ENCODE measurements at places on chromosomes 6 and 20. TPM values are rescaled to one million over a fixed set of nuclear protein-coding genes. Genes with fewer than 3 reads are reported as not detected.

GRCh38 chr6:125906158-125906998, 50.2 kb upstream of the HINT3 start:
- no peaks in the 10 kb centered on the region for H3K36me3 ChIP-seq
- no peaks in the 10 kb centered on the region for H3K27me3 ChIP-seq
- no peak overlapping the region for H3K4me3 ChIP-seq
- DNase-seq, result peak; percentile 45
- H3K4me1 ChIP-seq, result peaks cover 15% of the 10 kb centered on the region

DNA sequence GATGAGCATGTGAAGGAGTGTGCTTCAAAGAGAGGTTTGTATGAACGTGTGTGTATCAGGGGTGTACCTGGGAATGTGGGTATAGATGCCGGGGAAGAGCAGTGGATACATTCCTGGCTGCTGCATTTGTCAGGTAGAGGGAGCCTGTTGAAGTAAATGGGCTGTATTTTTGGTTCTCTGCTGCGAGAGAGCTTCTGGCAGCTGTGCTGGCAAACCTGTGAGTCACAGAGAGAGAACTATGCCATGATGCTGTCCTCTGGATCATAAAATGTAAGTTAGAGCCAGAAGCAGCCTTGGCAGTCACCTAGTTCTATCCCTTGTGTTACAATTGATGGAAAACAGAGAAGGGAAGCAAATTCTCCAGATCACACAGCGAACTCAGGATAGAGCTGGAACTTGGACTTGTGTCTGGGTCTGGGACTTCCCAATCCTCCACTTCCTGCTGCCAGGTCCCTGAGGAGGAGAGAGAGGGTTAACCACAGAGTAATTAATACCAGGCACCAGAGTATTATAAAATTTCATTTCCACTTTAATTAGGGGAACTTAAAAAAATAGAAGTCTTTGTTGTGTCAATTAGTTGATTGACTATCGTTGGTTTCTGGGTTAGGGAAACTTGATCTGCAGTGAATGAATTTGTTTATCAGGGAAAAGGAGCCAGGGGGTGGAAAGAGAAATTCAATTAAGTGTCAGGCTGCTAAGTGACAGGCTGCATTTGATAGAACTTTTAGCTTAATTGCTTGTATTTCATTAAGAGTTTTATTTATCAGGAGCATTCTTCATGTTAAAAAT, 41.1 kb upstream of the GTSF1L start:
- no peaks in the 10 kb centered on the region for H3K36me3 ChIP-seq
- no peaks in the 10 kb centered on the region for H3K4me1 ChIP-seq
- no peak overlapping the region for H3K4me3 ChIP-seq
- no peak overlapping the region for H3K27ac ChIP-seq
- no peak for DNase-seq
- no peaks in the 10 kb centered on the region for H3K27me3 ChIP-seq

DNA sequence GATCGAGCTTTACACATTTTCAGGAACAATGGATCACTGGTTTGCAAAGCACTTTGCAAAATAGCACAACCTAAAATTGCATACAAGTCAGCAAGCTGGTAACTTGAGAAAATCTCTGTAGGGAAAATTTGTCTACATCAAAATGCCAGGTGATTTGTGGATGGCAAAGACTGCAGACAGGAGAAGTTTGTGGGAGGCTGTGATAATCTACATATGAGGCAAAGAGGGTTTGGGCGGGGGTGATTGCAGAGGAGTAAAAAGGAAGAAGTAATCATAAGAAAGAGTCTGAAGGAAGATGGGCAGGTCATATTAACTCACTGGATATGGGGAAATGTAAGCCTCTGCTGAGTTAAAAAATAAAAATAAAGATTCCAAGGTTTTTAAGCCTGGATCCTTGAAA, 166.3 kb upstream of the STXBP5 start:
- no peaks in the 10 kb centered on the region for H3K27me3 ChIP-seq
- H3K4me1 ChIP-seq, result no peaks in the 10 kb centered on the region
- no peak for DNase-seq
- H3K27ac ChIP-seq, result no peak overlapping the region

DNA sequence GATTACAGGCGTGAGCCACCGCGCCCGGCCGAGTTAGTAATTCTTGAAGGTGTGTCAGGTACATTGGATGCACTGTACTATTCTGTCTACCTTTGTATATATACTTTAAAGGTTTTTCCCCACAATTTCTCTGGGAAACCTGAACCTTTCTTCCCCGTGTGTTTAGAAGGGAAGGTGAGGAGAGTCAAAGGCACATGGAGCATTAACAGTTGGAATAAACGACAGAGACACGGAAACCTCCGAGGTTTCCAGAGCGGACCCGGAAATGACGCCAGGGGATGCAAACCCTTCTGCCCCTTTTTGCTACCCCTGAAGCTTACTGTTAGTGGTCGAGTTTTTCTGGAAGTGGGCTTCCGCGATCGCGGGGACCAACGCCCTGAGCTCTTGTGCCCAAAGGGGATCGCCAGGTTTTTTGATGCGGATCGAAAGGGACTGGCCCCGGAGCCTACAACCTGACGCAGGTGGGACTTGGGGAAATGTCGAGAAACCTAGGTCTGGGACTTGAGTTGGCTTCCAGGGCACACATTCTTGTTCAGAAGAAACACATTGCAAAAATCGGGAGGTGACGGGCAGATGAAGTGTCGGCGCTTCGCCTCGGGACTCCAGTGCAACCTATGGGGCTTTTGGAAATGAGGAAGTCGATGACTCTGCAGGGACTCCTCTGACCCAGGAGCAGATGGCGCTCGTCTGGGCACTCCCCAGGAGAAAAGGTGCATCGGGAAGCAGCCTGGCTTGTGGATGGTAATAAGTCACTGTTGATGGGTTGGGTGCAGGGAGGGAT, 218.2 kb downstream of the OR2B2 start:
- H3K36me3 ChIP-seq, result no peaks in the 10 kb centered on the region
- no peaks in the 10 kb centered on the region for H3K4me1 ChIP-seq
- no peak overlapping the region for H3K27ac ChIP-seq
- no peaks in the 10 kb centered on the region for H3K27me3 ChIP-seq
- DNase-seq, result no peak
- H3K4me3 ChIP-seq, result peak overlapping the region; percentile 56

GRCh38 chr6:57434944-57435343, 117.5 kb downstream of the PRIM2 start:
- H3K36me3 ChIP-seq, result no peaks in the 10 kb centered on the region
- peaks cover 14% of the 10 kb centered on the region for H3K4me1 ChIP-seq
- no peak overlapping the region for H3K27ac ChIP-seq
- no peak overlapping the region for H3K4me3 ChIP-seq
- no peaks in the 10 kb centered on the region for H3K27me3 ChIP-seq
- DNase-seq, result no peak

DNA sequence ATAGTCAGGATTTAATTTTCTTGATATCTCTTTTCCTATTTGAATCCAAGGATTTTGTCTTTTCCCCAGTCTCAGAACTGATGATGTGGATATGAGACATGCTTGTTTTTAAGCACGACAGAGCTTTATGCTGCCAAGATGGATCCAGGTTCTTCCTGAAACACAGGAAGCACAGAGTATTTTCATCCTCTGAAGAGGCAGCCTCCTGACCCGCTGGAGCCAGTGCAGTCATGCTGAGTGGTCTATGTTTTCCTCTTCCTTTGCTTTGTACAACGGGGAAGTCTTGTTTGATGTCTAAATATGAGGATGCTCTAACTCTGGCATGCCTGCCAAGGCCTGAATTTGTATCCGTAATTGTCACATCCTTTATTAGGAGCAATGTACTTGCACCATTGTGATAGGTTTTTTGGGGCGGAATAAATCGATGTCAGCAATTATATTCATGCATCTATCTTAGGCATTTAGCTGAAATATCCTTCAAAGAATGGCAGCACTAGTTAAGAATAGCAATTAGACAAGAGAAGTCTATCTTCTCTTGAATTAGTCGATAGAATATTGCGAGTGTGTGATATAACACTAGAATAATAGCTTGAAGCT, 407.1 kb upstream of the JAG1 start:
- no peak for DNase-seq
- H3K4me3 ChIP-seq, result no peak overlapping the region
- no peaks in the 10 kb centered on the region for H3K4me1 ChIP-seq
- no peak overlapping the region for H3K27ac ChIP-seq
- H3K36me3 ChIP-seq, result no peaks in the 10 kb centered on the region

RAB44 gene
- 1.6 TPM for total RNA-seq

GJA1 gene
- 12.6 TPM for total RNA-seq

FOXA2 gene
- total RNA-seq, result 23.2 TPM
